ENCODE measurements at places on chromosomes 3 and 15. TPM values are rescaled to one million over a fixed set of nuclear protein-coding genes. Genes with fewer than 3 reads are reported as not detected.
A peak's percentile ranks its signal among the peaks of the same experiment; 100 is the strongest.

GRCh38 chr15:70379938-70380883, 282.5 kb upstream of the TLE3 start:
- peak; percentile 48 for DNase-seq

- DNase-seq: no peak
These were observed 8.4 kb downstream of the IFT80 start for GRCh38 chr3:160390565-160391138.

DNA sequence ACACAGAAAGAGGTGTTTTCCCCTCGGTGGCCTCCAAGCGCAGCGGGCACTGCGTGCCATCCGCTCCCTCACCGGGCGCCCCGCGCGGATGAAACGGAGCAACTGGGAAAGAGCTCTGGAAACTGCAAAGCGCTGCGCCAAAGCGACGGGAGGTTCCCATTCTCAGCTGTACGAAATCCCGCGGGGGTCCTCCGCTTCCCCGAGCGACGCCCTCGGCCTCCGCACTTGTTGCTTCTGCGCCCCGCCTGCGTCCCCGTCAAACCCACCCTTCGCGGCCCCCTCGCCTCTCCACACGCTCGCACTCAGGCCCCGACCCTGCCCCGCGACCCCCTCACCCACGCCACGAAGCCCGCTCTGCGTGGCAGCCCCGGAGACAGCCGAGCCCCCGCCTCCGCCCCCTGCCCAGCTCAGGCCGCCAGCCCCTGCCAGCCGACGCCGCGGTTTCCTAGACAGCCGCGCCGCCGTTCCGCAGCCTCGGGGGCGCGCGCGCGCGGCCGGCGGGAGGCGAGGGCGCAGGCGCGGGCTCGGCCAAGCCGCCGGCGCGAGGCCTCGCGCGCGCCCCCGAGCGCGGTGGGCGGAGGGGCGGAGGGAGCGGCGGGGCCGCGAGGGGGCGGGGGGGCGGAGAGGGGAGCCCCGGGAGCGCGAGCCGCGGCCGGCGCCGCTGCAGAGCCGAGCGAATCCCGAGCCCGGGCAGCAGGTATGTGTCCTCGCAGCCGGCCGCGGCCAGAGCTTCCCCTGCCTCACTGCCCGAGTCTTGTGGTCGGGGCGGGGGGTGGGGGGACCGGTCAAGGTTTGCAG, at the start of gene TMEM266:
TMEM266 (plus strand) TSS at position 666 of the 798 bp plus-strand sequence. CDS start 74,279 bp downstream, outside the sequence.
- DNase-seq: peak; percentile 87

DNA sequence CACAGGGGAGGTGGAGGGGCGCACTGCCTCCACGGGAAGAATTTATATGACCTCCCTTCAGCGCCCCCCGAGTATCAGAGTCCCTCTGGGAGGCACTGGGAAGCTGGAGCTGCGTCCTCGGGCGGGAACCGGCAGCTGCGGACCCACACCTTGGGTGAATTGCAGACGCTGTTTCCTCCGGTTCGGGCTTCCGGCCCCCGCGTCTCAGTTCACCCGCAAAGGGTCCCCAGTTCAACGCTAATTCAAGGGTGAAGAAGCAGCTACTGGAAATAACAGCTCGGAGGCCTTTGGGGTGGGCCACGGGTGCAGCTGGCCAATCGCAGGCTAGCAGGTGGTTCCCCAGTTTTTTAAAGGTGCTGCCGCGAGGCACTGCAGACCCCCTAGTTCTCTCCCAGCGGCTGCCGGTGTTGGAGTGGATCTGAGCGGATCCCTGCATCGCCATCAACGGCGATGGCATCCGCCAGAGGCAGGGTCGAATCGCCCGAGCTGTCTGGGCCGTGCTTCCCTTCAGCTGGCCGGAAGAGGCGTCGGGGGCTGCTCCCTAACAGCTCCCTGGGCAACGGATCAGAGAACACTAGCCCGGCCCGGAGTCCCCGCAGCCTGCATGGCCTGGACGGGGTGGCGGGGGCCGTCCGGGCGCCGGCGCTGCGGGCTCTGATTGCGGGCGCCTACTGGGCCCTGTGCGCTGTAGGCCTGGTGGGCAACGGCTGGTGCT, 19.4 kb upstream of the ADAMTS7 start:
- DNase-seq: no peak

DNA sequence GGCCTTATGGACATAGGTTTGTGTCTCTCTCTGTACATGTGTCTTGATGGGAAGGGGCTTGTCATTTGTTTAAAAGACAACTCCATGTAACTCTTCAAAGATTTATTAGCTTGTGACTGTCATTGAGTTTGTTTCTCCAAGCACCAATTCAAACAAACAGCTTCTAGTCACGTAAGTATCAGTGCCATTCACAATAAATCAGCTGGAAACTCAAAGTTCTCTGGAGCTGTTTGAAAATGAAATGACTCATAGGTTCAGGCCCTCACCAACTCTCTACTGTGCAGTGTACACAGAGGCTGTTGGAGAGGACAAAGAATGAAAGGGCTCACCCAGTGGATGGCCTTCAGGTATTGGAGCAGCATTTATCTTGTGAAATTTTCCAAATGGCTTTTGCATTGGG, 476.3 kb downstream of the AGBL1 start:
- no peak for DNase-seq

GRCh38 chr3:13613343-13614190, 64.6 kb downstream of the FBLN2 start:
- DNase-seq: no peak

DNA sequence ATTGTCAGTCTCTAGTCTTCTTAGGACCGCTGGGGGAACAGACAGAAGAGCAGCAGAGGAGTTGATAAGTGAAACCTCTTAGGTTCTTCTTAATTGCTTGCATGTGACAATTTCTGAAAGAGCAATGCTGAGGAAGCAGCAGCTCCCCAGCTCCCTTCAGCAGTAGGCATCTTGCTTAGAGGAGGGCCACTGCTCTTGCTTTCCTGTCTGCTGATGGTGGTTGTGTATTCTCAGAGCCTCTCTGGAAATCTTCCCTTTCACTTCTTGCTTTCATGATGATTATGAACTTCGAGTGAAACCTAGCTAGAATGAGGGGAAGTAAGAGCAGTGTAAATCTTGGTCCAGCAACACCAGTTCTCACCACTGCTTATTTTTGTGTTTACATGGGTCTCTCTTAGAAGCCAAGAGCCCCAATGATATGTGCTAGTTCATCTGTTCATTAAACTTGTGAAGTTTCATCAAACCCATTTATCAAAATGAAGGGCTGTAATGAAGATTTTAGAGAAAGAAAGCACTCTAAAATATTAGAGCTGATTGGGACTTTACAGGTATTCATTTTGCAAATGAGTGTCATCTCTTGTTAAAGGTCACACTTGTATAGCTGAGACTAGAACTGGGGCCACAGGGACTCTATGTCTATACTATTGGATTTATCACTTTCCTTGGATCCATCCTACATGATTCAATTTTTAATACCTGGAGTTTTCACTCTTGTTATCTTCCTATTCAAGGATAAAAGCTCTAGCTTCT, 246.7 kb downstream of the LPP start:
- DNase-seq: no peak

GRCh38 chr15:71252740-71253047, 137.4 kb downstream of the THSD4 start:
- DNase-seq: no peak

DNA sequence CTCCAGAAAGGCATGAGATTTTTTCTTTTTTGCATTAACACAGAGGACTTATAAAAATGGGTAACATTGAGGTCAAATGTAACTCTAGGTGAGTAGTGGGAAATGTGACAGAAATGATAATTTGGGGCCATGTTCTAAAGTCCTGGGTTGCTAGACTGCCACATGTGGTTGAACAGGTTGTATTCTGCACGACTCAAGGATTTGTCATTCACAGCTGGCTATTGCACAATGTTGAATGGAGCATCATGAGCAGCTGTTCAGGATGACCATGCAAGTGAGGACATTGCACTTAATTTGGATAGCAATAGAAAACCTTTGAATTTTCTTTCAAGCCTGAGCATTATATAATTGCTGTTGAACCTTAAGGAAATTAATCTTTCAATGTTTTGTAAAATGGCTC, 396.6 kb downstream of the NAALADL2 start:
- no peak for DNase-seq

GRCh38 chr3:99731499-99731898, 86.2 kb upstream of the CMSS1 start:
- DNase-seq: no peak

DNA sequence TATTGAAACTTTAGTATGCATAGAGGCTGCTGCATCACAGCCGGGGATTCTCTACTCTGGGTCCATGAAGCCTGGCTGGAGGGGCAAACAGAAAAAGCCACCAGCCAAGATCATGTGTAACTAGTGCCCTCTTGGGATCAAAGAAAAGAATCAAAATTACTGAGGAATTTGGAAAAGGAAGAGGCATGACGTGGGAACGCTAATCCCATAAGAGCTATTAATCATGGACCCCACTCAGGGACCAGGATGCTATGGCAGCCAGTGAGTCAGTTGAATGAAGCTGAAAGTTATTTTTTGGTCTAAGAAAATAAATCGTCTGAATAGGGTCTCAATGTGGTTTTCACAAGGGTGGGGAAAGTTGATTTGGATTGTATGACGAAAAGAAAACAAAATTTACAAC, 1165.1 kb downstream of the ROBO2 start:
- no peak for DNase-seq

- no peak for DNase-seq
These were observed 50.5 kb upstream of the KCNMB2 start for GRCh38 chr3:178485756-178486155.

- no peak for DNase-seq
These were observed 238.2 kb upstream of the GPR149 start for GRCh38 chr3:154668187-154668586.

GRCh38 chr3:5948084-5948483, 760.6 kb downstream of the EDEM1 start:
- no peak for DNase-seq

GRCh38 chr3:196650740-196651311, 11.3 kb downstream of the NRROS start:
- DNase-seq: peak; percentile 99

DNA sequence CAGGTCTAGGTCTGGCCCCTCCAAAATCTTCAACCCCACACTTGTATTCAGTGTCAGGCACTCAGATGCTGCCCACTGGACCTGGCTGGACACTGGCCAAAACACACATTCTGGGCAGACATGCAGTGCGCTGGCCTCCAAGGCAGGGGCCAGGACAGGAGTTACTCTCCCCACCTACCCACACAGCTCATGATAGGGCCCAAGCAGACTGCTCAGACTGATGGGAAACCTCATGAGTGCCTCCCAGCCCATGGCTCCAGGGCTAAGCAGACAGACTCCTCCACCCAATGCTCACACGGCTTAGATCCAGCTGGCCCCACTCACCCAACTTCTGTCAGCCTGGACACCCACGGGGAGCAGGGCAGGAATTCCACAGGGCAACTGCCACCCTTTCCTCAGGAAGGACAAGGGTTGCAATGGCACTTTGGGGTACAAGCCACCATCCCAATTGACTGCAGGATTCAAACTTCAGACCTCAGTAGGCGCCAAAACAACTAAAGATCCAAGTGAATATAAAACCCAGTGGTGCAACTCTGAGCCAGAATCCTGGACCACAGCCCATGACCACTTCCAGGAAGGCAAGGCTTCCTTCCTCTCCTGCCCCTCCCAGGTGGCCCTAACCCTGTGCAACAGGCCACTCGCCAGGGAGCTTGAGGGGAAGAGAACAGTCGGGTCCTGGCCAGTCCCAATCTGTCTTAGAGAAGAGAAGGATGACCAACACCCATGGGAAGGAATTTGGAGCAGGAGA, 1.4 kb downstream of the LTF start:
- no peak for DNase-seq

- no peak for DNase-seq
These were observed 34.5 kb upstream of the NFKBIZ start for GRCh38 chr3:101814835-101815234.

LSMEM2 gene
- not detected for total RNA-seq

SNX22 gene
- total RNA-seq: 0.29 TPM

ENTPD3 gene
- 0.36 TPM for total RNA-seq

SETMAR gene
- 11.9 TPM for total RNA-seq

ZBBX gene
- total RNA-seq: not detected

NECTIN3 gene
- 52.5 TPM for total RNA-seq

FRMD4B gene
- 0.72 TPM for total RNA-seq

CLRN1 gene
- not detected for total RNA-seq

RBP2 gene
- not detected for total RNA-seq

Data from osteoblast (primary cell).